ENCODE measurements at places on chromosomes 16 and 17. TPM values are rescaled to one million over a fixed set of nuclear protein-coding genes. Genes with fewer than 3 reads are reported as not detected.

DNA sequence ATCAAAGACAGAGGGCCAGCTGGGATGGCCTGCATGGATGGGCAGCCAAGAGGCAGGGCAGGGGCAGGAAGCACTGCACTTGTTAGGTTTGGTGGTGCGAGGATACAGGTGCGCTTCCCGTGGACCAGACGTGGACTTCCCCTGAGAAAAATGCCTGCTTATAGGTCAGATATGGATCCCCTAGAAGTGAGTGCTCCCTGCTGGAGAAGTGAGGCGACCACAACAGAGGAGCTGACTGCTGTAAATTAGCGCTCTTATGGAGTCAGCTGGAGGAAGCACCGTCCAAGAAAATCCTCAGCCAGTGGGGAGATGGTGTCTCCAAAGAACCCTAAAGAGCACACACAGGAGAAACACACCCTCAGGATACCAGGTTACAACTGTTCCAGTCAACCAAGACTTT is 27.7 kb upstream of the CCDC182 start:
- DNase-seq, result no peak

- DNase-seq, result no peak
Measured at GRCh38 chr17:16135461-16135860, 79.9 kb downstream of the NCOR1 start.

- DNase-seq, result no peak
Measured at GRCh38 chr16:30655815-30656347, 2.4 kb upstream of the FBRS start.

- no peak for DNase-seq
Measured at GRCh38 chr16:22727285-22728166, 86.4 kb upstream of the HS3ST2 start.

DNA sequence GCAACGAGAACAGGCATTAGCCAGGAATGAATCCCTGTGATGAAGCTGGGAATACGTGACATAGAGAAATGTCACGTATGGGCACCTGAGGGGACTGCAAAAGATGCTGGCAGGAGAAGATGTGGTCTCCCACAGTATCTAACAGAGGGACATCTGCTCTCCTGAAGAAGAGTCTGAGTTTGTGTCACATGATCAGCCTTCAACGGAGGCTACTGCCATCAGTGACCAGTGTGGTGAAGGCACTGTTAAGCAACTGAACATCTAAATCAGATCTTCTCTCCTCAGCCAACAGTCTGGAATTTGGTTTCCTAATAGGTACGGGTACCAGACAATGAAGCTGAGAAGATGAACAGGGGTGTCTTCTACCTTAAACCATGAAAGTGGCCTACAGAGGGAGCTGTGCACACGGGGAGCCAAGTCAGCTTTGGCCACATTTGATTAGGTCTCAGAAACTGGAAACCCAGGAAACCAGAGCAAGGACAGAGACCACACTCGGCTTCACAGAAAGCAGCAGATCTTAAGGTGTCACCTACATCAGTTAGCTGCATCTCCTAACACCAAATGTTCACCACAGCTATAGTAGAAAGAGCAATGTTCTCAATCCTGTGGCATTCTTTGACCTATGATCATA is 41.8 kb downstream of the BRD7 start:
- DNase-seq, result no peak

The CCL14 gene
- polyA plus RNA-seq, result not detected

The SNAI3 gene
- polyA plus RNA-seq, result 0.46 TPM
